ENCODE measurements at places on chromosomes 2 and 18.

DNA sequence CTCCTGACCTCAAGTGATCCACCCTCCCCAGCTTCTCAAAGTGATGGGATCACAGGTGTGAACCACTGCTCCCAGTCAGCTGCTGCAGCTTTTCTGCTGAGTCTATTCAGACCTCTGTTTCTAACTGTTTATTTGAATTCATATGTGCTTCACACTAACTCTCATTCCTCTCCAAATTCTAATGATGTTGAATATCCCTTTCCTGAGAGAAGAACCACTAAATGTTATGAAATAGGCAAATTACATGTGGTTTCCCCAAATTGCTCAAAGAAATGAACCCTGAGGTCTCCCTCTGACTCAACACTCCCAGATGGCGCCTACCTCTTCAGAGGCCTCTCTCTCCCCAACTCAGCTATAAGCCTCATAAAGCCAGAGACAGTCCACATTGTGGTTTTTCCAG, 98.6 kb downstream of the IRS1 start:
- DNase-seq: no peak

DNA sequence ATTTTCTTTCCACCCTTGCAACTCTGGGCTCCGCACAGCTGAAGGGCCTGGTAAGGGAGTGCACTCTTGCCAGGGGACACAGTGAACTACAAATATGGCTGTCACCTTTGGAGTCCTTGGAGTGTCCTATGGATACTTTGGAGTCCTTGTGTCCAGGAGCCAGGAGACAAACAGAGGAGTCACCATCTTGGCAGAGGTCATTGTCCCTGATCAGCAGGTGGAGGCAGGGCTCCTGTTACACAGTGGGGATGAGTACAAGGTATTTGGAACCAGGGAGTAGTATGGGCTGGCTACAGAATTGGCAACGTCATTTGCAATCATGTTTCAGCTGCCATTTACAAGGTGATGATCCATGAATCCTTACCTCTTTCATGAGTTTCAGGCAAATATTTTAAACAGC, 132.5 kb downstream of the FAM161A start:
- DNase-seq: no peak

DNA sequence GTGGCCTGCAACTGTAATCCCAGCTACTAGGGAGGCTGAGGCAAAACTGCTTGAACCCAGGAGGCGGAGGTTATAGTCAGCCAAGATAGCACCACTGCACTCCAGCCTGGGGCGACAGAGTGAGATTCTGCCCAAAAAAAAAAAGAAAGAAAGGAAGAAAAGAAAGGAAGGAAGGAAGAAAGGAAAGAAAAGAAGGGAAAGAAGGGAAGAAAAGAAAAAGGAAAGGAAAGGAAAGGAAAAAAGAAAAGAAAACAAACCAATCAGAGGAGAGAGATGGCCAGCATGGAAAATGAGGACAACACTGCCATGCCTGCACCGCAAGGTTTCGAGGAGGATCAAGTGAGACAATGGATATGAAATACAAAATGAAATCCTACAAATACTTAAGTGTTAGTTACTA, 34.7 kb downstream of the NOL10 start:
- no peak for DNase-seq

DNA sequence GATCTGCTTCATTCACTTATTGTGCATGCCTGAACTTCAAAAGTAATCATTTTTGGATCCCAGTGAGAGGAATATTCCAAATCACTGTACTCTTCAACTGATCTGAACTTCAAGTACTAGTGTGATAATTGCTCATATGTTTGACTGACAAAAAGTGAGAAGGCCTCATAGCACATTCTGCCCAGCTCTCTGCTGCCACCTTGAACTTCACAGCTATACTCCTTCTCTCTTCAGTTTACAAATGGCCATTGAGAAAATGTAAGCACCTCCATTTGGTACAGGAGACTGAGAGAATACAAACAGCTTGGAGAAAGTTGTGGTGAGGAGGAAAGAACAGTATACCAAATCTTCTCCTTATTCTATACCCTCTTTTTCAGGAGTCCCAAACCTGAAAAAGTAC, 946.0 kb upstream of the CHAC2 start:
- no peak for DNase-seq

Measured in epithelial cell of prostate (primary cell).